ENCODE measurements at places on chromosomes 16 and 17.

DNA sequence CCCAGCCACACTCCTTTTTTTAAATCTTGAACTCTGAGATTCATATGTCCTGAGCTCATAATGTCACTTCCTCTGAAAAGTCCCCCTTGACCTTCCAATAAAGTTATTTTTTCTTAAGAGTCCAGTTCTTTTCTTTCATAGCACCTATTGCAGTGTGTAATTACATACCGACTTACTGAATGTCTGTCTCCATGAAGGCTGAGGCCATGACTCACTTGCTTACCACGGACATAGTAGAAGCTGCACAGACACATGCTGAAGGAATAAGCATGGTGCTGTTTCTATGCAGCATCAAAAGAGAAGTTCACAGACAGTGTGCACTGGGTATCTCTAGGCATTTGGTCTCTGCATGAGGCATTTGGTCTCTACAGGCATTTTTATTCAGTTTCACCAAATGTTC lies 77.2 kb downstream of the C17orf67 start:
- DNase-seq, result no peak

DNA sequence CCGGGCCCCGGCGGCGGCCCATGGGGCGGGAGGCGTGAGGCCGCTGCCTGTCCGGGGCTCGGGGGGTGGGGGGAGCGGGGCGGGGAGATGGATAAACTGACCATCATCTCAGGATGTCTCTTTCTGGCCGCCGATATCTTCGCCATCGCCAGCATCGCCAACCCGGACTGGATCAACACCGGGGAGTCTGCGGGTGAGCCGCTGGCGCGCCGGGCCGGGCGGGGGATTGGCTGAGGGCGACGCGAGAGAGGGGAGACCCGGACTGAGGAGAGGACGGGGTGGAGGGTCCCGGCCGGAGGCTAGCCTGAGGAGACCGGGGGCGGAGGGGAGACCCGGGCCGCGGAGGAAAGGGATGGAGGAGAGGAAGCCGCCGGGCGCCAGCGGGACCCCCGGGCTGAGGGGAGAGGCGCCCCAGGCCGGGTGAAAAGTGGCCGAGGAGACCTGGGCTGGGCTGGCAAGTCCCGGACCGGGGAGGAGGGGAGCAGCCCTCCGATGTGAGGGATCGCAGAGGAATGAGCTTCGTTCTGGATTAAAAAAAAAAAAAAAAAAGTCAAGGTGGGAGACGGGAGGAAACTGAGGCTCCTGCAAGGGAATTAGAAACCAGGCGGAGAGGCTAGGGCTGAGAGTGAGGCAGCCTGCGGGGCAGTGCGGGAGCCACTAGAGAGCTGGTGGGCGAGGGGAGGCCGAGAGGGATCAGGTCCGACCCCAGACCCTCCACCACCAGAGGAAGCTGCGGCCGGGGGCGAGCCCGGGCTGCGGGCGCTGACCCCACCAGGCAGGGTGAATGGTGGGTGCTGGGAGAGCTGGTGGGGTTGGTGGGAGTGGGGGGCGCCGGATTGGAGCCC lies 526 bp downstream of the MOSMO start:
- no peak for DNase-seq

- no peak for DNase-seq
Observed at GRCh38 chr17:49494399-49494985, 601 bp upstream of the NGFR start.

DNA sequence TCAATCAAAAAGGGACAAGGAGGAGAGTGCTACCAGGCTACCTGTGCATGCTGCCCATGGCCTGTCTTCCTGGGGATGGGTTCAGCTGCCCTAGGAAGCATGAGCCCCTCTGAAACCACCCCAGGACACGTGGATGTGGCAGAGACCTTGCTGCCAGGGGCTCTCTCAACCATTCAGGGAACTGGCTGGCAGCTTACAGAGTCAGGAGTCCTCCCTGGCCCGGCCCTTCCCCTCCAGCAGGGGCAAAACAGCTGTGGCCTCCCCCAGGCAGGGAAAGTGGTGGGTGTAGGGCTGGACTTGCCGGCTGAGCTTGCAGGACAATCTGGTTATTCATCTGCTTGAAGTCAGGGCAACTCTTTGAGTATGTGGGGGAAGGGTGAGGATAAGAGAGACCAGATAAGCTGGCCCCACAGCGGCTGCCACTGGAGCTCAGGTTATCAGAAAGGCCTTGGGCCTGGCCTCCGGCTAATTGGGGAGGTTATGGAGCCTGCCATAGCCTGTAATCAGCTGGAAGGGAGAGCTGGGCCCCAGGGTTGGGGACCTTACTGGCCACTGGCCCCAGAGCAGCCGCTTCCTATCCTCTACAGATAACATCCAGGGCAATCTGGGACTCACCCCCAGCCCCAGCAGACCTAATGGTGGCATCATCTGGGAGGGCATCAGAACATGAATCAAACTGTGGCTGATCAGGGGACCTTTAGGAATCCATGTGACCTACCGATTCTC lies 5.6 kb upstream of the TBX2 start:
- no peak for DNase-seq

- no peak for DNase-seq
Observed at GRCh38 chr16:86732621-86733295, 154.4 kb downstream of the FOXL1 start.

- DNase-seq, result no peak
Observed at GRCh38 chr16:69190598-69190997, 3.6 kb downstream of the SNTB2 start.

- DNase-seq, result no peak
Observed at GRCh38 chr16:81275795-81276194, 37.3 kb downstream of the BCO1 start.

DNA sequence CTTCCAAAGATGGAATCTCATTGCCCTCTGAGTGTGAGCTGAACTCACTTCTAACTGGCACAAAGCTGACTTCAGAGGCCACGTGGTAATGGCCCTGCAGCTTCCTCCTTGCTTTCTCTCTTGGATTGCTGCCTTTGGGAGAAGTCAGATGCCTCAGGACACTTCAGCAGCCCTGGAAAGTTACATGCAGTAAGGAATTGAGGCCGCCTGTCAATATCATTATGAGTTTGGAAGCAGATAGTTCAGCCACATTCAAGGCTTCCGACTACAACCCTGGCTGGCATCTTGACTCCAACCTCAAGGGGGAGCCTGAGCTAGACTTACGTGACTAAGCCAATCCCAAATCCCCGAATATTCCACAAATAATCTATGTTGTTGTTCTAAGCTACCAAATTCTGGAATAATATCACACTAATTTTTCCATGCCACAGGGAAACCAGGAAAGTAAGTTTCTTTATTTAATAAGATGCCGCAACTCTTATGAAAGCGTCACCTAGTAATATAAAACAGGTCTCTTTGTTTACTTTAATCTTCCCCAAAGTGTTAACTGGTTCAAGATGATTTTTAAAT lies 13.6 kb downstream of the CEP20 start:
- no peak for DNase-seq

- DNase-seq, result no peak
Observed at GRCh38 chr16:70689035-70689969, 3.4 kb upstream of the MTSS2 start.

- DNase-seq, result no peak
Observed at GRCh38 chr17:33263396-33263795, 29.7 kb downstream of the ASIC2 start.

GRCh38 chr17:59829217-59830006 lies 63.3 kb downstream of the TUBD1 start:
- no peak for DNase-seq

GRCh38 chr16:81778861-81779535 lies at the start of gene PLCG2:
TSS of gene PLCG2 (plus strand) at chr16:81779291. CDS start at chr16:81785990, 6,699 bp downstream.
- peak; percentile 51 for DNase-seq

GRCh38 chr17:6269478-6269877 lies 165.4 kb downstream of the AIPL1 start:
- no peak for DNase-seq

DNA sequence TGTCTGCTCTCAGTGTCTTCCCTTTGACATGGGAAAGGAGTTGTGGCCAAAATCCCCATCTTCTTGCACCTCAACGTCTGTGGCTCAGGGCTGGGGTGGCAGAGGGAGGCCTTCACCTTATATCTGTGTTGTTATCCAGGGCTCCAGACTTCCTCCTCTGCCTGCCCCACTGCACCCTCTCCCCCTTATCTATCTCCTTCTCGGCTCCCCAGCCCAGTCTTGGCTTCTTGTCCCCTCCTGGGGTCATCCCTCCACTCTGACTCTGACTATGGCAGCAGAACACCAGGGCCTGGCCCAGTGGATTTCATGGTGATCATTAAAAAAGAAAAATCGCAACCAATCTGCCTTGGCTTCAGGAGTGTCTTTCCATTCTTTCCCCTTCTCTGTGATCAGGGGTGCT lies 918 bp upstream of the MRM1 start:
- DNase-seq, result no peak

Measured in stimulated activated CD8-positive, alpha-beta memory T cell treated with anti-CD3 and anti-CD28 coated beads, Interleukin-2, amount 100 ng/mL, for 1 hour (primary cell).